Stimulated activated CD4-positive, alpha-beta T cell treated with anti-CD3 and anti-CD28 coated beads, Interleukin-15, amount 100 ng/mL, for 1 hour (primary cell): ENCODE measurements at places on chromosomes 4 and X.

DNA sequence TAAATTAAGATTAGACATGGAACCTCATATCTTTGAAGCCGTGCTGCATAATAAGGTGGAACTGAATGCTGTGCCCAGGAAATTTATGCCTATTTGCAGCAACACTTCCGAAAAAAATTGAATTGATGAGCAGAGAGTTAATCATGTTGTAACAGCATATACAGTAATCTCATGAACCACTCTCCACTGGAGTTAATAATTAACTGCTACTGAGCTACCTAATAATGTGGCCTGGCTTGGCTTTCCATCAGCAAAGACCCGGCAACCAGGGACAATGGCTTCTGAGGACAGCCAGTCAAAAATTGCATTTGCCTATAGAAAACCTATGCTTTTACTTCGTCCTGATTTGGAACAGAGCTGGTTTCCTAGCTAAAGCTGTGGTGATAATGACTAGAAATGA lies 63.8 kb upstream of the GATB start:
- DNase-seq, result no peak

GRCh38 chrX:18146954-18147353 lies 73.7 kb downstream of the BEND2 start:
- DNase-seq, result no peak

DNA sequence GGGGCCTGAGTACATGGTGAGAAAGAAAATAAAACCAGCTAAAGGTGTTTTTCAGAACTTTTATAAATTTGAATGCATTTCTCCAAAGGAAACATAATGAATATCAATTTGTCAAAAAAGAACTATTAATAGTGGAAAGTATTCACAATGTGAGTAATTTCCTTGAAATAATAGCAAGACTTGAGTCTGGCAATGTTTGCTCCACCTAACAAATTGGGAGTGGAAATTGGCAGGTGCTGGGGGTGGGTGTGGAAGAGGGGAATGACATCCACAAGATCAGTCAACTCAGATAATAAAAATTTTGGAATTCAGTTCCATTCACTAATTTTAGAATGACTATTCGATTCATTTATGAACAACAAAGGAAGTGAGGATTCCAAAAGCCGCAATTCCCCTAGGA lies 884.8 kb upstream of the SLIT2 start:
- no peak for DNase-seq

- no peak for DNase-seq
Observed at GRCh38 chr4:71268166-71268565, 70.7 kb upstream of the SLC4A4 start.

DNA sequence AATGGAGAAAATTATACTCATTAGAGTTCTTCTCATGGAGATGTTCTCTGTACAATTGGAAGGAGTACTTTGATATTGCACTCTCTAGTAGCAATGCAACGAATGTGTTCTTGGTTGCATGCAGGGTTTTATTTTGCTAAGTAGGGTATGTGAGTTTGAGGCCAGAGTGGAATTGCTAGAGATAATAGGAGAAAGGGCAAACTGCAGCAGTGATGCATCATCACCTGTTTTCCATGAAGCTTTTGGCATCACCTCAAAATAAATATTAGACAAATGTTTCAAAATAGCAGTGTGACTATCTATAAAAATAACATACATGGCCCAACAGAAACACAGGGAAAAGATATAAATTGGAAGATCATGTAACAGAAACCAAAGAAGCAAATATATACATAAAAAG lies 93.3 kb downstream of the TIGD2 start:
- no peak for DNase-seq

GRCh38 chr4:41213625-41214135 lies 662 bp downstream of the APBB2 start:
- DNase-seq, result no peak

DNA sequence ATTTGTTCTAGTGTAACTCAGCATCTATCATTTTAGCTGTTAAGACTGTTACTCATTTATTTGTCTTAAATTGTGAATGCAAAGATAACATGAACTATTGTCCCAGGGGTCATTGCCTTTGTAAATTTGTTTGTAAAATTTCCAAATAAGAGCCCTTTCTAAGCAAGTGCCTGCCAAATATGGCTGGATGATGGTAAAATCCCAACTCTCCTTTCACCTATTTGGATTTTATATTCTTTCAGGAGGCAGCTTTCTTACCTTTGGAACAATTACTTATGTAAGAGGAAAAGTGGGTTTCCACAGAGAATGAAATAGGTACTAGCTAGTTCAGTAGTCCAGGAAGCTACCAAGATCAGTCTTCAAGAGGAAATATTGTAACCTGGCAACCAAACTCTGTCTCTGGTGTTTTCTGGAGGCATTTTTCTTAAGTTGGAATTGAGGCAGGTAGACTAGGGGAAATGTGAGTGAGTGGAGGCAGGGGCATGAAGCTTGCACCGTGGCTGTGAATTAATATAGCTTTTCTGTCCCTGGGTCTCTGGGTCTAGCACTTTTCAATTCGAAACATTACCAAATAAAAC lies 363.0 kb upstream of the ZCCHC13 start:
- no peak for DNase-seq

- no peak for DNase-seq
Observed at GRCh38 chrX:15942307-15942706, 87.7 kb upstream of the AP1S2 start.

- DNase-seq, result no peak
Observed at GRCh38 chr4:111775556-111776297, 369.5 kb upstream of the FAM241A start.

GRCh38 chr4:23972187-23972586 lies 82.3 kb upstream of the PPARGC1A start:
- DNase-seq, result no peak

- no peak for DNase-seq
Observed at GRCh38 chr4:143386812-143387211, 50.1 kb downstream of the GAB1 start.

DNA sequence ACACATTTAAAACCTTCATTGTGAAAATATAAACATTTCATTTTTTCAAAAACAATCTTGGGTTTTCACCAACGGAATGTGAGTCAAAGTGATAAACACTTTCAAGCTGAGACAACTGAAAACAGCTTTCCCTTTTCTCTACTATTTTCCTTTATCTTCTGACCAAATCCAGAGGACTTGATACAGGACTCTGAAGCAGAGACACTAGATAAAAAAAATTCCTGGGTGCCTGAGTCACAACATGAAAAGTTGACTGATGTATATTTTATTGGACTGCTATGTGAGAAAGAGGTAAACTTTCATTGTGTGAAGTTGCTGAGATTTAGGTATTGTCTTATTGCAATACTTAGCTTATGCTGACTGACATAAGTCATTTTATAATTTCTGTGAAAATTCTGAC lies 411.2 kb downstream of the SPOCK3 start:
- no peak for DNase-seq

- DNase-seq, result no peak
Observed at GRCh38 chrX:38061335-38061734, 55.0 kb downstream of the SYTL5 start.

DNA sequence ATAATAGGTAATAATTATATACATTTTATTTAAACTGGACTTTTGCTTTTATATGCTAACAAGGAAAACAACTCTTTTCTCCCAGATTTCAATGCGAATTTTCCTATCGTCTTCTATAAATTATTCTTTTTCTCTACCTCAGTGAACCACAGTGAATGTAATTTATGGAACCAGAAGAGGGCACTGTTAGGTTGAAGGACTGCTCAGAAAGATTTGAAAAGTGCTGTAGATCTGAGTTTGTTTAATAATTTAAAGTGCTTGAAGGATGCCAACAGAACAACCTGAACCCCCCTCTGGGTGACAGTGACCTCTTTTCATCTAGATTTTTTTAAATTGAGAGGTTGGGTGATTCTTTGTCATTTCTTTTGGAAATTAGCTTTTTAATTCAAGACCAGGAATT lies 54.9 kb downstream of the PHOX2B start:
- no peak for DNase-seq

DNA sequence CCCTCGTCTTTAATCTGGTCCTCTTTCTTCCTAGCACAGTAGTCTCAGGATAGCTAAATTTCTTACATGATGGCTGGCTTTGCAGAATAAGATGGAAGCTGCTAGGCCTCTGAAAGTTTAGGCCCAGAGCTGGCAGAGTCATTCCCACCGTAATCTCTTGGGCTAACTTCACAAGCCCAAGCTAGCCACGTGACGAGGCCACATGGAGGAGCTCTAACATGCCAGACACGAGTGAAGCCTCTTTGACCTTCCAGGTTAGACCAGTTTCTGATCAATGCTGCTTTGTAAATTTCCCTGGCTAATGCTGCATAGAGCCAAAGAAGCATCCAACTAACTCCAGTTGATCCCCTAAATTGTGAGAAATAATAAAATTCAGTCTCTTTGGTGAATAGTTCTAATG lies 9.5 kb upstream of the CENPE start:
- DNase-seq, result no peak
